ENCODE measurements at places on chromosomes 3 and 15.

DNA sequence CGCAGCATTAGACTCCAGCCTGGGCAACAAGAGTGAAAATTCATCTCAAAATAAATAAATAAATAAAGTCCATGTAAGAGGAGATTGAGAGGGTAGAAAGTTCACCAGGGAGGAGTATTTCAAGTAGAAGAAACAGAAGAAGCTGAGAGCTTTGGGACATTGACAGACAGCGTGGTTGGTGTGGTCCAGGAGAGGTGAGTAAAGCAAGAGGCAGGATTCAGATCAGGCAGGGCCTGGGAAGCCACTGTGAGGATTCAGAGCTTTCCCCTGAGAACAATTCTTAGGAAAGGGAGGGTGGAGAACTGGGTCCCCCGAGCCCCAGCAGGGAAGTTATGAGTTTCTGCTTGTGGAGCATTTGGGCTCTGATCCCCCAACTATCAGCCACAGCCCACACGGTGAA is 54.2 kb upstream of the AMOTL2 start:
- DNase-seq = no peak

DNA sequence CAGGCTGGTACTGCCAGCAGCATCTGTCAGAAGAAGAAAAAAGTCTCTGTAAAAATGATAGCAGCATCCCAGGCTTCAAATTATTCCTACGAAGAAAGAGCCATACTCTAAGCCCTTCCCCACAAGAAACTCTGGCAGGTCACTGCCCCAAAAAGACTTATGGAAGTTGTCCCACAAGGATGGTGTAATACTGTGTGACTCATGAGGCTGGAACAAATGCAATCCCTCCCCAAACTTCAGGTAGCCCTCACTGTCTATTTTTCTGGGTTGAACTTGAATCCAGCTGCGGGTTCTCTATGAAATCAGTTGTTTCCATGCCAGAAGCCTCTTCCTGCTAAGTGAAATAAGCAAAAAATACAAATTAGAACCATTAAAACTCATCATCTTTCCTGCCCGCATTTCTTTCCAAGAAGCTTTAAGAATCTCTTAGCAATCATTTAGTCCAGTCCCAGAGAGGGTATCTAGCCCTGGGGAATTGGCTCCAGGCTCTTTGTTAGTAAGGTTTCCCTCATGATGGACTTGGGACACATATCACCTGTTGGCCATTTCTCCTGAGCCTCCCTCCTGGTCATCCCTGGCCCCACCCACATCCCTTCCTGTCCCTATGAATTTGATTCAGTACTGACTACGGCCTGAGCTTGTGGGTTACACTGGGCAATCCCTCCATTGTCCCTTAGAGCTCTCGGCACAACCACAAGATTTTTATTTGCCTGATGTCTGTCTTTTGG is 51.7 kb downstream of the FAM174B start:
- DNase-seq = no peak

DNA sequence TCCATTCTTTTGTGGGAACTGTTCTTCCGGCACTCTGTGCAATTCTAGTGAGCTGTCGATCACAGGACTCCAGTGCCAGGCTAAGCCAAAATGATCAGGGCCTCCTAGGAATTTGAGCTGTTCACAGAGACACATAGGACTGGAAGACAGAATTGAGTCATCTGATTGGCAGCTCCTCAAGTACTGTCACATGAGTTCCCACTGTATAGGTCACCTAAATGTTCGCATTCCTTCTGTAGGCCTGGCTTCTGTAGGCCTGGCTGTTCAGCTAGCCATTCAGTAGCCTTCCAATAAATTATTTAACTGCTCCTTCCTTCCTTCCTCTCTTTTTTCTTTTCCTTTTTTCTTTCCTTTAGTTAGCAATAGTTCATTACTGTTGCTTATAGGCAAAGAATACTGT is 4.3 kb downstream of the PROS1 start:
- no peak for DNase-seq

- DNase-seq = peak; percentile 85
These were observed 402 bp downstream of the WWTR1 start for GRCh38 chr3:149657321-149657925.

- DNase-seq = no peak
These were observed 29.1 kb upstream of the TBC1D23 start for GRCh38 chr3:100231668-100232067.

DNA sequence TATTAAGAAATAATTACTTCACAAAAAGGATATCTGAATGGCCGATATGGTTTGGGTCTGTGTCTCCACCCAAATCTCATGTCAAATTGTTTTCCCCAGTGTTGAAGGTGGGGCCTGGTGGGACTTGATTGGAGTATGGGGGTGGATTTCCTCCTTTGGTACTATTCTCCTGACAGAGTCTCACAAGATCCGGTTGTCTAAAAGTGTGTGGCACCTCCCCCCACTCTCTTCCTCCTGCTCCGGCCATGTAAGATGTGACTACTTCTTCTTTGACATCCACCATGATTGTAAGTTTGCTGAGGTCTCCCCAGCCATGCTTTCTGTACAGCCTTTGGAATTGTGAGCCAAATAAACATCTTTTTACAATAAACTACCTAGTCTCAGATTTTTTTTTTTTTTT is 34.5 kb downstream of the ZBTB11 start:
- DNase-seq = no peak

DNA sequence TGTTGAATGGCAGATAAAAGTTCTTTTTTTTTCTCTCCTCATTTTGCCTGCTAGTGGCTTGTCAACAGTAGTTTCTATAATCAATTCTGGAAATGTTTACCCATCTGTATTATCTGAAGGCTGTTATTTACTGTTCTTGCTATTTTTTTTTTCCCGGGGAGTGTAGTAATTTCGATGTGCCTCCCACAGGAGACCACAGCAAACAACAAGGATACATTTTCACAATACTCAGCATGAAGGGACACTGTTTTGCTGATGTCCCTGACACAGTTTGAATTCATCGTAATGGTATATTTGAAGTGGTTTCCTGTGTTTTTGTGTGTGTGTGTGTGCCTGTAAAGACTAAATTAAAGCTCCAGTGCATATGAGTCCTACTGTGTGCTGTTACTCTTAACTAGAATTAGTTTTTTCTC is 92.1 kb upstream of the ICE2 start:
- no peak for DNase-seq

GRCh38 chr3:8436661-8437287 is 64.8 kb upstream of the LMCD1 start:
- DNase-seq = no peak

DNA sequence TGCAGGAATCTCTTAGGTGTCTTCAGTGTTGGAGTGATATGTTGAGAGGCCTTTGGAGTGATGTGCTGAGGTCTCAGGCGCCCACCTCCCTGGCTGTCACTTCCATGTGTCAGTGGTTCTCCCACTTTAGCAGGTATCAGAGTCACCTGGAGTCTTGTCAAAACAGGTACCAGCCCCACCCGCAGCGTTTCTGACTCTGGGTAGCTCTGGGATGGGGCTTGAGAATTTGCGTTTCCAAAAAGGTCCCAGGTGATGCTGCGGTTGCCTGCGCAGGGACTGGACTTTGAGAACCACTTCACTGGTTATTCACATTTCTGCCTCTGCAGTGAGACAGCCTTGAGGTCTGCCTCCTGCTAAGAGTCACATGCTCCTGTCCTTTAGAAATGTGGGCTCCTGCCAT is 15.5 kb downstream of the UMPS start:
- peak; percentile 31 for DNase-seq

- no peak for DNase-seq
These were observed 5.6 kb downstream of the FES start for GRCh38 chr15:90889736-90890456.

DNA sequence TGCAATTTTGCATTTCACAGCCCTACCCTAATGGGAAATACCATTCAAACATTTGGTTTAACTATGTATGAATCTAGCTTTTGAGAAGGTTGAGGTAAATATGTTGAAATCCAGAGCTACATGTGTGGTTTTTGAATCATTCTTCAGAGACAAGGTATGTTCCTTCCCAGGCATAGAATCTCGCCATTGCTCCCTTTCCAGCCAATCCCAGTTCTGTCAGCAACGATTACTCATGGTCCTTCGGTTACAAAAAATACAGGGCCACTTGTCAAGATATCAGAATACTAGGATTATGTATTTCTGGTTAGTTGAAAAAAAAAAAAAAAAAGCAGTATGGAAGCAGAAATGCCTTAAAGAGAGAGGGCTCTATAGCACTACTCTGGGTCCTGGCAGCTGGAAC is 182.4 kb downstream of the RBMS3 start:
- no peak for DNase-seq

DNA sequence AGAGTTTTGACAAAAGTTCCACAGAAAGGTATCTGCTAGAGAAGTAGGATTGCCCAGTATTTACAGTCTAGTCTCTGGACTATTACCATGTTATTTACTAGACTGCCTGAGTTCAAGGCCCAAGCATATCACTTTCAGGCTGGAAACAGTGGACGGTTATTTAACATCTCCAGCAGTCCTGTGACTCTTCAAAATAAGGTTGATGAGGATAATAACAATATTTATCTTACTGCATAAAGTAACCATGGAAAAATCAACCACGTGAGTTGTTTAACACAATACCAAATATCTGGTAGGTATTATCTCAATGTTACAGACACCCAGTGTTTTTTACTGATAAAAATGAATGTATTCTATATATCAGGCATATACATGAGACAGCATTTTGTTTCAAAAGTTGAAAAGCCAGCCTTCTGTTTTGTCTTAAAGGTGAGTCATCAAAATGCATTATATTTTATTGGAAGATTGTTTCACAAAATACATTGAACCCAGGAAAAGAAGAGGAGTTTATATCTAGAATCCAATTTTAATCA is 535.8 kb downstream of the TBL1XR1 start:
- DNase-seq = no peak

GRCh38 chr3:128607710-128608048 is 42.9 kb downstream of the RPN1 start:
- DNase-seq = peak; percentile 25

DNA sequence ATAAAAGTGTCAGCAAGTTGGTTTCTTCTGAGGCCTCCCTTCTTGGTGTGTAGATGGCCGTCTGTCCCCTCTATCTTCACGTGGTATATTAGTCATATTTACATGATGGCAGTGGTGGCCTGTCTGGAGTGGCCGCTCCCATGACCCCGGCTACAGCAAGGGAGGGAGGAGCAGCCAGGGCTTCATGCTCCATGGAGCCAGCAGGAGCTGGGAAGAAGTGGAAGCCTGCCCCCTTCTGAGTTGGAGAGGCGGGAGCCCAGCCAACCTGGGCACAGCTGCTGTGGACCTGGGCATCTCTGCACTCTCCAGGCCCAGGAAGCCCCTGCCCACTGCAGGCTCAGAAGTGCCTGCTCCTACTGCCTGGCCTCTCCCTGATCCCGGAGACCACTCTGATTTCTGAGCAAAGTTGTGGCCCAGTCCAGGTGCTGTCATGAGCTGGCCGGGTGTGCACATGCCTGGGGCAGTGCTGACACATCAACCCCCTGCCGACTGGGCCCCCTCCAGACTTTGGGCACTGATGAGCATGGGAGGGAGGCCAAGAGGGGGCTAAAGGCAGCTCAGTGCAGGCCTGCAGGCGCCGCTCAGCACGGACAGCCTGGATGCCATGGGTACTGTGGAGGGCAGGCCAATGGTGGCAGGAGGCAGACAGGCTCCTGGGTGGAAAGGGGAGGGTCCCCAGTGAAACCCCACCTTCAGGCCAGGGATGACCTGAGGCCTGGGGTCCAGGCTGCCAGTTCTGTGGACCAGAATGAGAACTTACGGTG is 84.8 kb downstream of the SERPINI1 start:
- peak; percentile 13 for DNase-seq

- DNase-seq = no peak
These were observed 274.2 kb downstream of the OCA2 start for GRCh38 chr15:27824841-27825422.

- DNase-seq = no peak
These were observed 90.2 kb upstream of the LMOD3 start for GRCh38 chr3:69212411-69213160.

GRCh38 chr3:77040926-77041722 is 1.2 kb downstream of the ROBO2 start:
- DNase-seq = no peak

- DNase-seq = no peak
These were observed 71.8 kb upstream of the NDUFB4 start for GRCh38 chr3:120524171-120524923.

DNA sequence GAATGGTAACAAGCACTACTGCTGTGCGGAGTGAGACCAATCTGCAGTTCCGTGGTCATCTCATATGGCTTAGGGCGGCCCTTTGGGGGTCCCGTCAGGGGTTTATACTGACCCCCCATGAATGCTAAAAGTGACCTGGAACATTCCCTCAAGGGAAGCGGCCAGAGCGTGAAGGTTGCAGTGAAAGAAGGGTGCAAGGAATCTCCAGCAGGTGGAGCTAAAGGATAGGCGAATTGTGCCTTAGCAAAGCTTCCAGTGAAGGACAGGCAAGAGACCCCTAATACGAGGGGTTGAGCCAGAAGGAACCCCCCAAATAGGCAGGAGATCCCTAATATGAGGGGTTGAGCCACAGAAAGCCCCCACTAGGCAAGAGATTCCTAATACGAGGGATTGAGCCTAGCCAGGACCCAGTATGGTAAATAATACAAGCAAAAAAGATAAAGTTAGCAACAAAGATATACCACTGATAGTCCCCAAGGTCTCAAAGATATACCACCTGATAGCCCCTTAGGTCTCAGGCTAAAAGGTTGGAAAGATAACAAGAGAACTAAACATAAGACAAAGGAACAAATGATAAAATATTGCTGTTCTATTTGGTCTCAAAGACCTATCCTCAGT is 32.8 kb downstream of the ZNF589 start:
- peak; percentile 46 for DNase-seq

DNA sequence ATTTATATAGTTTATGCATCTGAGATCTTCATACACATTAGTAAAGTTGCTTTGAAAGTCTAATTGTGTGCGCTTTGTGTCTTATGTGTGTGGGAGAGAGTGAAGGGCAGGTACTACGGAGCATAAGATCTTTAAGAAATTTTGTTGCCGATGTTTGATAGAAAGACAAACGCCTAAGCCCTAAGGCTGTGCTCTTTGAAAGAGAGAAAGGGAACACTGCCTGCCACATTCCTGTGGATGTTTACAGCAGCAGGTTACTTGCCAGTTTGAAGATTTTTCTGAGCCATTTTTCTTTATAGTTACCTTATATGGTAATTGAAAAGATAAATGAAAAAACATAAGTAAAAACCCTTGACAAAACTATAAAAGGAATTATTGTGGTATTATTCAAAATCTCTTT is 17.0 kb downstream of the DTWD1 start:
- no peak for DNase-seq

DNA sequence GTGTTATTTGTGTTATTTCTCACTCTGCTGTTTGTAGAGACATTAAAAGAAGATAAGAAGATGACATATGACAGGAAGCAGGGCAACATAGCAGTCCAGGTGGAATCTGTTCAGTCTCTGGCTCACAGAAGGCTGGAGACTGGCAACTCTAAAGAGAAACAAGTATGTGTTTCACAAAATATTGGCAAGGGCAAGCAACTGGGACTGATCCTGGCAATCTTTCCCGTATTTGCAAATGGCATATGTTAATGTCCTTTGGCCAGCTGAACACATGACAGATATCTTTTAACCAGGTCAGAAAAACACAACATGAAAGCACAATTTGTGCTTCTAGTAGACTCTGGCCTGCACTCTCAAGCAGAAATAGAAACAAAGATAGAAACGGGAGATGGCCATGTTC is 1354.1 kb upstream of the EPHA6 start:
- no peak for DNase-seq

All from thyroid gland (tissue), 4 donors.